ENCODE measurements at places on chromosomes 1 and 21.

DNA sequence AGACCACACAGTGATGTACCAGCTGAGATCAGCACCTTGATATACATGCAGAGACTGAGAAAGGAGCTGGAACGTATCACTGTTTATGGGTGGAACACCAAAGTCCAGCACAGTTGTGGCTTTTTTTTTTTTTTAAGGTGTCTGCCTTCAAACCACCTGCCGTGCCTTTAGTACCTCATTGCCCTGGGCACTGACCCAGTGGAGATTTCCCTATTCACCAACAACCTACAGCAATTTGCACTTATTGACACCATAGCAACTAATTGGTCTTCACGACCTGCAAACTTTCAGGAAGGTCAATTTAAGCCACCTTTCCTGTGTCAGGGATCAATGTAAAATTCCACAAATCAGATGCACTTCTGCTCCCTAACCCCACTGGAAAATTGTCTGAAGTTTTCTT is 181.6 kb upstream of the ADGRL2 start:
- no peak for DNase-seq

- no peak for DNase-seq
Measured at GRCh38 chr1:242886137-242886536, 361.6 kb upstream of the PLD5 start.

DNA sequence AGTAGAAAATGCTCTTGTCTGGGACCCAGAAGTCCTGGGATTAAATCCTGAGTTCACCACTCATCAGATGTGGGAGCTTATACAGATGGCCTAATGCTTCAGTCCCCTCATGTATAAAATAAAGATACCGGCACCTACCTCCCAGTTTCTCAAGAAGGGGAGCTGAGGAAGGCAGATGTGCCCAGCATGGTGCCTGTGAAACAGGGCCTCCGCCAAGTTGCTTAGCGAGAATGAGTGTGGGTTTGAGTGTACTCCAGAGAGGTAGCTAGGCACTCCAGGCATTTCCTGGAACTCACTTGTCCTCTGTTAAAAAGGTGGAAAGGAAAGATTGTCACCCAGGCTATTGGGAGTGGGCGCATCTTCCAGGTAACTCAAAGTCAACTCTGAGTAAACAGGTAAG is 37.8 kb downstream of the IER5 start:
- DNase-seq, result no peak

GRCh38 chr1:83055391-83056170 is 943.4 kb downstream of the TTLL7 start:
- no peak for DNase-seq

- no peak for DNase-seq
Measured at GRCh38 chr1:21894034-21894881, 42.9 kb downstream of the HSPG2 start.

Measured in Kasumi-1 (cell line).